ENCODE measurements at places on chromosomes 5 and 9. TPM values are rescaled to one million over a fixed set of nuclear protein-coding genes. Genes with fewer than 3 reads are reported as not detected.
A peak's percentile ranks its signal among the peaks of the same experiment; 100 is the strongest.

Gene TAF11L2
- polyA plus RNA-seq = not detected

GRCh38 chr9:112212926-112213325 is 37.8 kb upstream of the SUSD1 start:
- DNase-seq = no peak

Gene RIC1
- 7.6 TPM for polyA plus RNA-seq

GRCh38 chr5:181217111-181217802 is 5.8 kb upstream of the TRIM41 start:
- DNase-seq = peak; percentile 64

DNA sequence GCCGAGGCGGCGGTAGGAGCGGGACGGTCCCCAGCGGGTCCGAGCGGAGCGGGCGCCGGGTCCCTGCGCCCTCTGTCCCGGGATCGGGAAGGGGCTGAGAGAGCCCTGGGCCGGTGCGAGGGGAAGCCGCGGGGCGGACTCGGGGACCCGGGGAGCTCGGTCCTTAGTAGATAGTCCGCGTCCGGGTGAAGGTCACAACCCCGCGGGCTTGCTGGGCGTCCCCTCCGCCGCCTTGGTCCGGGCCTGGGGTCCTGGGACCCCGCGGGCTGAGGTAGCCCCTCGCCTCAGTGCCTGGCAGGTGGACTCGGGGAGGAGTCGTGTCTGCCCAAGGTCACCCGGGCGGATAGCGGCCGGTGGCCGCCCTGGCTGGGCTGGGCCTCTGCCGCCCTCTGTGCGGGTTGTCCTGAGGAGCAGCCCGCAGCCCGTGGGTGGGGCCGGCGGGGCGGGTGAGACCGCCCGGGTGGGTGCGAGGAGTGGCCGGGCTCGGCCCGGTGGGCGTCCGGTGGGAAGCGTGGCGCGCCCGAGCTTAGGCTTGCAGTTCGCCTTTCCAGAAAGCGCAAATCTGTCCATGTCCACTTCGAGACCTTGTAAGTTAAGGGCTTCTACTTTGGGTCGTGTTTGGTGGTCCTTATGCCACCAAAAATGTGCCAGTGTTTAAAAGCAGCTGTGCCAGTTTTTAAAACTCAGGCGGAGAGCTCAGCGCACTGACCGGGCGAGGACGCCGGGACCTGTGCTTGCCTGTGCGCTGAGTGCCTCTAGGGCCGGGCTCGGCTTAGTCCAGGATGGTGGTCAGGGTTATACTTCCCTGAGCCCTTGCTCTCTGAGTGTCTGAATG is 554 bp downstream of the SDHA start:
- DNase-seq = peak; percentile 51

Gene IGFBPL1
- 3.1 TPM for polyA plus RNA-seq

Gene NSG2
- 22.7 TPM for polyA plus RNA-seq

GRCh38 chr5:16666130-16666882 is 49.5 kb upstream of the RETREG1 start:
- no peak for DNase-seq

DNA sequence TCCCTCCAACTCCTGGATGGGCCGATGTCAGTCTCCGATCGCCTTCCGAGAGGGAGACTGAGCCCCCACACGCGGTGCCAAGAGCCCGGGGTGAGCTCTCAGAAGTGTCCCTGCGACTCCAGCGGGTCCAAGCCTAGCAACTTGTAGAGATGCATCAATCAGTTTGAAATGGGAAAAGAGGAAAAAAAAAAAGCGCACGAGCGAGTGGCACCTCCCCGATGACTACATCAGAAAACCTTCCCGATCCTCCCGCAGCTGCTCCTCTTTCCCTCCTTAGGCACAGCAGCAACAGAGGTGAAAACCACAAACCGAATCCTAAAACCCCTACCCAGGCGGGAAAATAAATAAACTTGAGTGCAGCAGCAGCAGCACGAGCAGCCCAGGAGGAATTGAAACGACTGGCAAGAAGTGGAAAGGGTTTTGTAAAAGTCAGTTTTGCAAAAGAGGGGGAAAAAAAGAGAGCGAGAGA is 1.0 kb upstream of the EFNA5 start:
- peak; percentile 58 for DNase-seq

DNA sequence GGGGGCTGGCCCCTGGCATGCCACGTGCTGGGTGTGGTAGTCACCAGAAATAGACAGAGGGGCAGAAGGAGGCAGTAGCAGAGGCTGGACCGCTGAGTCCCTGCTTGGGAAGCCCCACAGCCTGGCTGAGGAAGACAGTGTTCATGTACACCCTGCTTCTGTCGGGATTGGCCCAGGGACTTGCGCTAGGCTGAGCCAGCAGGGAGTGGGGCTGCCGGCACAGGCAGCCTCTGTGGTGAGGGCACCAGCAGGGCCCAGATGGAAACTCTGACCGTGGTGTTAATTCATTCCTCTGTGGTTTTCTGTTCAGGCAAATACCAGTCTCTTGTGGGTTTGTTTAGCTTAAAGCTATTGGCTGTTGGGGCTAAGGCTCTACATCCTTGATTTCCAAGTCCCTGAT is 108.6 kb upstream of the RAD23B start:
- no peak for DNase-seq

DNA sequence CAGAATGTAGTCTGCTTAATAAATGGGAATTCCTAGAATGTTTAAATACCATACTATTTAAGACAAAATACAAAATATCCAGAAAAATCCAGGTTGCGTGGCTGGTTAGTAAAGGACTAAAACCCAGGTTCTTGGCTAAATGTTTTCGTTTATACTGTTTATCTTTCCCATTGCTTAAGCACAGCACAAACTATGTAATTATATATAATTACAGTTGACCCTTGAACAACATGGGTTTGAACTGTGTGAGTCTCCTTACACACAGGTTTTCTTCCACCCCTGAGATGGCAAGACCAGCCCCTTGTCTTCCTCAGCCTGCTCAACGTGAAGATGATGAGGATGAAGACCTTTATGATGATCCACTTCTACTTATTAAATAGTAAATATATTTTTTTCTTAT is 24.7 kb downstream of the XPA start:
- no peak for DNase-seq

Gene C7
- 17.9 TPM for polyA plus RNA-seq

- DNase-seq = no peak
Measured at GRCh38 chr9:32956606-32957005, 44.8 kb downstream of the APTX start.

DNA sequence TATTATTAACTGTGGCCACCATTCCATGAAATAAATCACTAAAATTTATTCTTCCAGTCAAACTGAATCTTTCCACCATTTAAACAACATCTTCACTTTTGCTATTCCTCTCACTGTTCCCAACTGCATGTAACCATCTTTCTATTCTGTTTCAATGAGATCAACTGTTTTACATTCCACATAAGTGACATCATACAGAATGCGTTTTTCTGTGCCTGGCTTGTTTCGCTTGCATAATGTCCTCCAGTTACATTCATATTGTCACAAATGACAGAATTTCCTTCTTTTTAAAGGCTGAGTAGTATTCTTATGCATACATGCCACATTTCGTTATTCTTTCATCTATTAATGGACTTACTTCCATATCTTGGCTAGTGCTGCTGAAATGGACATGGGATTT is 738.2 kb downstream of the SEMA5A start:
- no peak for DNase-seq

Gene PRUNE2
- 1.1 TPM for polyA plus RNA-seq

DNA sequence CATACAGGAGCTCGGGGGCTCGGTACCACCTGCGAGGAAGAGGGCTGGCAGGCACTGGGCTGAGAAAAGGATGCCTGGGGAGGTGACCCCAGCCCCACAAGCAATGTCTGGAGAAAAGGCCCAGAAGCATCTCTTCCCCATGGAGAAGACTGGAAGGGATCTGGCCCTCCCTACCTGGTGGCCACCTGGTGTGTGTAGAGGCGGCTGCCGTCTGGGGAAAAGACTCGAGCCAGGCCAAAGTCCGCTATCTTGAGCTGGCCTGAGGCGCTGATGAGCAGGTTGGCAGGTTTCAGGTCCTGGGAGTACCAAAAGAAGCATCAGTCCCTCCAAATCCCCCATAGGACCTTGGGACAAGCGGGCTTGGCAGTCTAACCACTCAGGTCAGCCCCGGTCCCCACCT is 3.7 kb downstream of the CDK20 start:
- DNase-seq = no peak

Gene GADD45G
- 25.4 TPM for polyA plus RNA-seq

Gene BARHL1
- polyA plus RNA-seq = not detected

DNA sequence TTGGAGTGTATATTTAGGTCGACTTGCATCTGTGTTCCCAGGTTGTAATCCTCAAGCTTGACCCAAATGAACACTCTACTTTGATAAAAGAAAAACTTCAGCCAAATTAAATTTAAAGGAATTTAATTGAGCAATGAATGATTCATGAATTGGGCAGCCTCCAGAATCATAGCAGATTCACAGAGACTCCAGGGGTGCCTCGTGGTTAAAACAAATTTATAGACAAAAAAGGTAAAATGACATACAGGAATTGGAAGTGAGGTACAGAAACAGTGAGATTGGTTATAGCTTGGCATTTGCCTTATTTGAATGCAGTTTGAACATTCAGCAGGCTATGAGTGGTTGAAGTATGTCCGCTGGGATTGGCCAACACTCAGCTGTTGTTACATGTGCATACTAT is 21.6 kb upstream of the SPATA31D4 start:
- DNase-seq = no peak

- DNase-seq = peak; percentile 79
Measured at GRCh38 chr9:86281593-86282076, 703 bp downstream of the ISCA1 start.

Gene STPG3
- polyA plus RNA-seq = not detected

DNA sequence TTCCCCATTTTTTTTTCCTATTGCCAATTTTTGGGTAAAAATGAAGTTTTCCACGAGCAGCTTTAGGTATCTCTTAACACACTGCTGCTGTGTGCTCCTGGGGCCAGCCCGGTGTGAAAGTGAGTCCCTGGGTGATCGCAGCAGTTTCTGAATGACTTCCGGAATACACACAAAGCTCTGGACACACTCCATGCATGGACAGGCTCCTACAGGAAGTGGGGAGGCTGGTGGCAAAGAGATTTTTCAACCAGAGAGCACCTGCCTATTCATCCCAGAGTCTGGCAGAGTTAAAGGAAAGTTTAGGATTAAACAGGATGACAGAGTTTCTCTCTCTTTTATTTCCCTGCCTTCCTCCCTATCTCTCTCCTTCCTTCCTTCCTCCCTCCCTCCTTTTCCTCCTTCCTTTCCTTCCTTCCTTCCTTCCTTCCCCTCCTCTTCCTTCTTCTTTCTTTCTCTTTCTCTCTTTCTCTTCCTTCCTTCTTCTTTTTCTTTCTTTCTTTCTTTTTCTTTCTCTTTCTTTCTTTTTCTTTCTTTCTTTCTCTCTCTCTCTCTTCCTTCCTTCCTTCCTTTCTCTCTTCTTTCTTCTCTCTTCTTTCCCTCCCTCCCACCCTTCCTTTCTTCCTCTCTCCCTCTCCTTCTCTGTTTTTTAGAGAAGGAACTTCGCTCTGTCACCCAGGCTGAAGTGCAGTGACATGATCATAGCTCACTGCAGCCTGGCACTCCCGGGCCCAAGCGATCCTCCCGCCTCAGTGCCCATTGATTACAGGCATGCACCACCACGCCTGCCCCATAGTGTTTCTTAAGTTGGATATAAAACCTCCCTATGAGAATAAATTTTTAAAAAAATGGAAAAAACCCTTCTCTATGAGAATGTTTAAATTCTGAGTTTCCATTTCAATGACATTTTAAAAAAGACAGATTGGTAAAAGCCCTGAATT is 38.7 kb upstream of the UBTD2 start:
- peak; percentile 20 for DNase-seq

DNA sequence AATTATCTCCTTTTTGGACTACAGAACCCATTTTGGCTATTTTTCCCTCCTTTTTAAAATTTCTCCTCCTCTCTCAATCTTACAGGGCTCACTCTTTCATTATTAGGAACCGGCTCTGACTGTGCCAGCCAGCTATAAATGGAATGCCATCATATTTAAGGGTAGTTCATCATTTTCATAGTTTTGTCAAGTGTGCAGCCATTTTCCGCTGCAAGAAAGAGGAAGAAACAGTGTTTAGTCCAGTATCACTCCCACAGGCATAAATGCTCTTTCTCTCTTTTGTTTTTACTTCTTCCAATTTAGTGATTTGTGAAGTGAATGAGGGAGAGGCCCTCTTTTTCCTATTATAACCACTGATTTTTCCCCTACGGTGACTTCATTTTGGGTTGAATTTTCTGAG is 290.0 kb downstream of the NR3C1 start:
- no peak for DNase-seq

Gene PITX1
- polyA plus RNA-seq = 3.4 TPM

- DNase-seq = no peak
Measured at GRCh38 chr5:173278641-173279040, 43.6 kb upstream of the NKX2-5 start.

DNA sequence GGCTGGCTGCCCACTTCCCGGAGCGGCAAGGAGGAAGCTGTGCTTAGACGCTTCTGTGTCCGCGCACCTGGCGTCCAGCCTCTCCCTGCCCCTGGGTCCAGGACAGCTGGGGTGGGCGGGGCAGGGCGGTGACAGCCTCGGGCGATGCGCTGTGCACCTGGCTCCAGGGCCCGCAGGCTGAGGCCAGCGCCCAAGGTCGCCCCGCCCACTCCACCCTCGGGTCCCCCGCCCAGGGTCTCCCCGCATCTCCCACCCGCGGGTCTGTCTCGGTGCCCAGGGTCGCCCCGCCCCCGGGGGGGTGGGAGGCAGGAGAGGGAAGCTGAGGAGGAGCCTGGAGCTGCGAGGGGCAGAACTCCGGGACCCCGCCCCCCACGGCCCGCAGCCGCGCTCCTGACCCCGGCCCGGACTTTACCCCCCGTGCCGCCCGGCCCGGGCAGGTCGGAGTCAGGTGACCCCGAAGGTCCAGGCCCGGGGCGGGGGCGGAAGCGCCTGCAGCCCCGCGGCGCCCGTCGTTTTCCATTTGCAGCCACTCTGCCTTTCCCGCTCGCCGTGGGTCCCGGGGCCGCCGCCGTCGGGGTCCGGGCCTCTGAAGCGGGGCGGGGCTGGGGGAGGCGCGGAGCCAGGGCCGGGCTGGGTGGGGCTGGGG is at the start of gene ENTPD8:
Gene ENTPD8, minus strand, starts transcription at position 69 of the 646 bp plus-strand sequence. CDS start 3,072 bp downstream, outside the sequence.
- DNase-seq = peak; percentile 90

- DNase-seq = peak; percentile 34
Measured at GRCh38 chr5:101942321-101942882, 353.7 kb downstream of the SLCO4C1 start.

Gene TLR4
- 0.89 TPM for polyA plus RNA-seq

DNA sequence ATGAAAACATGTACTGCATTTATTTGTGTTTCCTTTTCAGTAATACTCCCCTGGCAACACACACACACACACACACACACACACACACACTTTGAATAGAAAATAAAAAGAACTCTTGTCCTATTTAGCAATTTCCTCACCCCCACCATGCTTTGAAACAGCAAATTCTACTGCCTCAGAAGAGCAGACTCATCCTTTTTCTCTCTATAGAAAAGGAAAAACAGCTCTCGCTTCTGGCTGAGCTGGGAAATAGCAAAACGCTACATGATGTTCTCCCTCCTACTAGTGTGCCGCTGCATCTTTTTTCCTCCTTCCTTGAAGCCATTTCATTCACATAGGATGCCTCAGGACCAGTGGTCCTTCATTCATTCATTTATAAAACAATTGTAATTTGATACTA is 453.6 kb downstream of the CSNK1G3 start:
- DNase-seq = no peak

- DNase-seq = no peak
Measured at GRCh38 chr5:143733665-143734455, 78.1 kb upstream of the HMHB1 start.
